Epithelial cell of esophagus (primary cell): ENCODE measurements at places on chromosomes 2 and 18.

GRCh38 chr2:196719110-196719872 lies 79.8 kb downstream of the CCDC150 start:
- DNase-seq = no peak

DNA sequence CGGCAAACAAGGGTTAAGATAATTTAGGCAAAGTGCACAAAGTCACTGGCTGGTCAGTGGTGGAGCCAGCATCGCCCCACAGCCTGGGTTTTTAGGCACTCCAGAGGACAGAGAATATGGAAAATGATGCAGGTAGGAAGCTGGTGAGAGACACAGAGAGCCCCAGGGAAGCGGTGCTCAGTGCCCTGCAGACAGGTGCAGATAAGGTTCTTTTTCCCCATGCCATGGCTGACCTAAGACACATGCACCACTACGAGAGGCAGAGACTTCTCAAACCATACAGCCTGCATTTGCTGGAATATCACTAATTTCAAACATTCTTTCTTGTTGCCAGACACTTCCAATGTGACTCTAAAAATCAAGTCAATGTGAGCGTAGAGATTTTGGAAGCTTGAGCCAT lies 205.7 kb upstream of the APCDD1 start:
- no peak for DNase-seq

- no peak for DNase-seq
These were observed 64.5 kb downstream of the TWIST2 start for GRCh38 chr2:238912228-238912915.

GRCh38 chr2:23659773-23660172 lies 267.1 kb downstream of the ATAD2B start:
- DNase-seq = no peak

GRCh38 chr2:143204062-143204461 lies 74.8 kb downstream of the ARHGAP15 start:
- no peak for DNase-seq
